ENCODE measurements at places on chromosomes 5 and 9.

GRCh38 chr5:10306806-10307205 lies 896 bp downstream of the CMBL start:
- DNase-seq = no peak

GRCh38 chr5:174303035-174303434 lies 257.5 kb downstream of the NSG2 start:
- no peak for DNase-seq

DNA sequence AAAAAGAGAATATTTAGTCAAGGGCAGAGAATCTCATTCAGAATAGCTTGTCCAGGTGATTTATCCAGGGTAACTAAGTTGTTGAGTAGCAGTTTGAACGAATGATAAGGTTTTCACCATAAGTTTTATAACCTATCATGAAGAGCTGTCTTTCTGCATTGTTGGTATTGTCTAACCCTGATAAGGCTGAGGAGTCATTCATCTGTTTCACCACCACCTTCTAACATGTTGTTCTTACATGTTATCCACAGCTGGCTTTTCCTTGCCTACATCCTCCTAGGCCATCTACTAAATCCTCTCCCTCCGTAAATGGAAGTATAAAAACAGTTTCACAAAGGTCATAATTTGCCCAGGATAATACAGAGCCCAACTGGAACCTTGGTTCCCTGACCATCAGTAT lies 24.1 kb downstream of the ZNF462 start:
- DNase-seq = no peak

GRCh38 chr5:172903790-172904189 lies 55.4 kb upstream of the RPL26L1 start:
- DNase-seq = peak; percentile 76

DNA sequence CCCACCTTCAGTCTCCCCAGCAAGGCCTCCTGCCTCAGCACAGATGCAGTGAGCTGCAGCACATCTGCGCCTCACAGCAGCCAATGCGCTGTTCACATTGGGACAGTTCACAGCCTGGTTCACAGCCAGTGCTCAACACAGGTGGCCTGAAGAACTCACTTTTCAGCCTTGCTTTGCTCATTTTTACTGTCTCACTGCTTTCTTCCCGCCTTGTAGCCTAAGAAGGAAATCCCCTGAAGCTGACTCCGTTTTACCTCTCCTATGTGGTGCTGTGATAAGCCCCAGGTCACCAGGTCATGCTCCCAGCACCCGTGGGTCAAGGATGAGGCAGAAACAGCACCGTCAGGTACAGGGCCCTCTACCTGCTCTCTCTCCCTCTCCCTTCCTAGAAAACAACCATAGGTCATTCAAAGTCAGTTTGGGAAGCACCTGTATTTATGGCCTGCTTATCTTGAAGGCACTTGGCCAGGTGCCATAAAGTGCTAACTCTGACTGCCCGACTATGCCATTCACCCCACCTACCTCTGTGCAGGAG lies 1.1 kb downstream of the GCNT4 start:
- no peak for DNase-seq

DNA sequence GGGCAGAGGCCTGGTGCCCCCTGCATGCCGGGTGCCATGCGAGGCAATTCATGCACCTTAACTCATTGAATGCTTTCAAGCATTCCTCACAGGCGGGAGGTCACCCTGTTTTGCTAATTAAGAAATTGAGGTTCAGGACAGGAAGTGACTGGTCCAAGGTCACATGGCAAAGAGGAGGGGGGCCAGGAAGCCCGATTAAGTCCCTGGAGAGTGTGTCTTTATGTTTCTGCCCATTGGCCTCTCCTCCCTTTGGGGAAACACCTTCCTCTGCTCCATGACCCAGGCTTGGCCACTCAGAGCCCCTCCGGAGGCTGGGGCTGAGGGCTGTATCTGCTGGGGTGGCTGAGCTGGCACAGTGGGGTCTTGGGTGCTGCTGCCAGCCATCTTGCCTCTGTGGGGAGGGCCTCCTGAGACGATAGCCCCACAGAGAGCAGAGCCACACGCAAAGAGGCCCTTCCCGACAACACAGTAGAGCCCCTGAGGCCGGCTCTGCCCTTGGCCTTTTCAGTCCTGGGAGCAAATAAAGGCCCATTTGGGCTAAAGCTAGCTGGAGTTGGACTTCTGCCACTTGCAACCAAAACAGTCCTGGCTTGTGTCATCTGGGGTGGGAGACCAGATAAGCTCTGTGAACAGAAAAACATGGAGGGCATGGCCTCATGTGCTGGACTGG lies 90.8 kb upstream of the NEURL1B start:
- DNase-seq = no peak

DNA sequence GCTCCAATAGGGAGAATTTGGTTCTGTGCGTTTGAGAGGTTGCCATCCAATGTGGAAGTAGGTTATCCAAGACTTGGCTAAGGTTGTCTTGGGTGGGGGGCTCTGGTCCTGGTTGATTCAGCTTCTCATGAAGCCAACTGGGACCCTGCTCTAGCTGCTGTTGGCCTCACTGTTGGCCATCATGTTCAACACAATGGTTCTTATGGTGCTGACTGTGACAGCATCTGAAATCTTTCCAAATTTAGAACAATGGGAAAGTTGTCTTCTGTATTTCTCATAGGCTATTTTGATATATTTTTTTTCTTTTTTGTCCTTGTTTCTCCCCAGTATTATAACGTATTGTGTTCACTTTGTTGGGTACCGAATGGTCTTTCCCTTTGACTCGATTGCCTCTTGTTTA lies 71.9 kb downstream of the GDNF start:
- DNase-seq = no peak

- no peak for DNase-seq
These were observed 6.9 kb downstream of the PLAA start for GRCh38 chr9:26939955-26940711.
